ENCODE measurements at places on chromosomes 6 and 20.

DNA sequence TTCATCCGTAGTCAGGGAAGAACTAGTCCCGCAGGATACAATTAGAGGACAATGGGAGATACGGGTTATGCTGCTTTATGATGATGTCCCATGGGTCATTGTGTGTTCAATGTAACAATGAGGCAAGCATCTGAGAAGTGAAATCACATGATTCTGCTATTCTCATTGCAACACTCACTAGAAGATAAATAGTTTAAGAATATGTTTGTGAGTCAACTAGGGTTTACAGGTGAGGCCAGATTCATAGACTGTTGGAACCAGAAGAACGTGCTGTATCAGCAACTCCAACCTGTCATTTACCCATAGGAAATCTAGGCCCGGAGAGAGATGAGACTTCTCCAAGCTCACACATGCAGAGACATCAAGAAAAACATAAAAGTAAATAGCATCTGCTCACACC lies 80.8 kb downstream of the SCML4 start:
- no peak for DNase-seq

DNA sequence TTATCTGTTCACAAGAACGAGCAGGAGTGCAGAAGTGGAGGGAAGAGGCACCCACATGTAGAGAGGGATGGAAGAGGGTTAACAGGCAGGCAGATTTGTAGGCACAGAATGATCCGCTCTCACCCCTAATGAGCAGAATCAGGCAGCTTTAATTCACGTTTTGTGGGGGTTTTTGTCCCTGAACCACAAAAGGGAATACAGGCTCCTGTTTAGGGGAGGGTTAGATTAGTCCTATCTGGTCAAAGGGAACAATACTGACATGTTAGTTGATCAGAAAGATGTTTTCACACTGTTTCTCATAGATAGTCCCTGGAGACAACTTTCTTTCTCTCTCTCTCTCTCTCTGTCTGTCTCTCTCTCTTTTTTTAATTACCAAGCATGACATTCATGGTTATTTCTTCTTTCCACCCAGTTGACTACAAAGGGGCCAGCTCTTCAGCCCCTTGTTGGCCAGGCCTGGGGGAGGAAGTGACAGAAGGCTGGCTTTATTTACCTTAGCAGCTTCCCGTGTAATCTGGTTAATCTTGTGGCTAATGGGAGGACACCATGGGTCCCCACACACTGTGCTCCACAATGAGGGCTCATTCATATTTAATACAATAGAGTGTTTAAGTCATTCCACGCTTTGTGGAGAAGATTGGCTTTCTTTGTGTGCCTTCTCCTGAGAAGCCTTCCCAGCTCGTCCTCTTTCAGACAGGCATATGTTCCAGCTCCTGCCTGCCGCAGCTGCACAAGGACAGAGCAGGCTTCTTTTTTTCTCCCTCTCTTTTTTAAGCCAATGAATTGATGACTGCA lies 958.8 kb downstream of the TFAP2A start:
- DNase-seq = peak; percentile 46

DNA sequence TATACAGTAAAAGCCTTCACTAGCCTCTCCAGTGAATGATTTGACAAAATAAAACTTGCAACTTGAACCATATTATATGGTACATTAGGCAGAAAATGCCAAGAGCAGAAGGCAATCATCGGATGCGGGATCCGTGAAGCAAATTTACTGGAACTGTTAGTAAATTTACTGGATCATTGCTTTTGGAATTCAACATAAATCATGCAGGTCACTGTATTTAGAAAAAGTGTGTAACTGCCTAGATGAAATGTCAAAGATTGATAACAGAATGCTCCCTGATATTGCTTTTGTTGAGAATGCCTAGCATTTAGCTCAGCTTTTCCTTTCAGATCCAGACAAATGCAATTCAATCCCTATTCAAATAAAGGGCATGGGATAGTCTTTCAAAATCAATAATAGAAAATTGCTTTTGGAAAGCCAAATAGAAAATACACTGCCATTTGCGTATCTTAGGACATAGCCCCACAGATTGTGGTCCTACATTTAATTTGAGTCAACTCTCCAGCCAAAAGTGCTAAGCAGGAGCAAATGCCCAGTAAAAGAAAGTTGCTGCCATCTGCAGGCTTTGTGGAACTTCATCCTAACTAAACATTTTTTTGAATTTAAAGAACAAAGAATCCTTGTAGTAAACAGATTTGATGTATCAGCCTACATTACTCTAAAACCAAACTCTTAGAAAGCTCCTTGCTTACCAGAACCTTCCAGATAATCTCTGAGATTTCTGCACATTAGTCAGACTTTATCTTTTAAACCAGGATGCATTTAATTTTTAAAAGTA lies 109.5 kb upstream of the HSF2 start:
- no peak for DNase-seq

DNA sequence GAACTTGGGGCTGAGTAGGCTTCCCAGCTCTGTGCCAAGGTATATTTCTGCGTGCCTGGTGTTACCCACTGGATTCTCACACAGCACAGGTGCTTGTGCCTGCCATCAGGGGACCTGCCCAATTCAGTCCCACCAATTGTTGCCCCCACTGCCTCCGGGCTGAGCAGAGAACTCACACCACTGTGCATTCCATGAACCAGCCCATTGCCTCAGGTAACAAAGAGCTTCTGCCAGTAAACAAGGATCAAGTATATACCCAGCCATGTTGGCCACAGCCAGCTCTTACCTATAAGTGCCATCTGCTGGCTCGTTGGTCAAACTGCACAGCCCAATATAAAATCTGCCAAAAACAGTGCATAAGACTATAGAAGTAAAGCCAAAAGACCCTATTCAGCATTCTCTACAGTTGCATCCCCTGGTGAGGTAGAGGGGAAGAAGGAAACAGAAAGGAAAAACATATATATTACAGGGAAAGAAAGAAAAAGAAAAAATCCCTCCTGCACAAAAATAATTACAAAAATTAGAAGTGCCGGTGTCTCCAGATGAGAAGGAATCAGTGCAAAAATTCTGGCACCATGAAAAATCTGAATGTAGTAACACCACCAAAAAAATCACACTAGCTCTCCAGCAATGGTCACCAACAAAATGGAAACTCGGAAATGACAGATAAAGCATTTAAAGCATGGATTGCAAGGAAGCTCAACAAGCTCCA lies 241.4 kb downstream of the IBTK start:
- DNase-seq = no peak

GRCh38 chr6:159689001-159689400 lies 4.0 kb downstream of the SOD2 start:
- DNase-seq = no peak

DNA sequence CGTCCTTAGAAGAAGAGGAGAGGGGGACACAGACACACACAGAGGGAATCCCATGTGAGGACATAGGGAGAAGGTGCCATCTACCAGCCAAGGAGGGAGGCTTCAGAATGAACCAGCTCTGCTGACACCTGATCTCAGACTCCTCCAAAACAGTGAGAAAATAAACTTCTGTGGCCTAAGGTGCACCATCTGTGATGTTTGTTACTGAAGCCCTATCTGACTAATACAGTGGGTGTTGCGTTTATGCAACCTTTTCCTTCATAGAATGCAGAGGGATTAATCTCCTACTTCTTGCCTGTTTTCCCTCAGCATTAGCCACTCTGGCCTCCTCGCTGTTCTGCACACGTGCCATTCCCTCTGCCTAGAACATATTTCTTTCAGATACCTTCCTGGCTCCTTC lies 81.5 kb upstream of the EDN1 start:
- DNase-seq = no peak

DNA sequence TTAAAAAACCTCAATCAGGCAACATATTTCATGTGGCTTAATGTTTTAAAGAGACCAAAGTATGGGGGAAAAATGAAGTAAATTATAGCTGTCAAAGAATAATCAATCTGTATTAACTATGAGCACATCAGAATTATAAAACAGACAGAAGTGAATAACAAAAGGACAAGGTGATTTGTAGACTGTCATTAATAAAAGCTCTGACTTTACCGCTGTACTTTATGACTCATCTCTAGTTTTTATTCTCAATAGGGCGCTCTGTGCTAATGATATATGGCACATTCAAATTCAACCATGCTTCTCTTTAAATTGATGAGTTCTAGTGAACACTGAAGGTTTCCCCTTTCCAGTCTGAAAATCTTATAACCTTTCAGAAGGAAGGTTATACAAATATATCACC lies 72.0 kb downstream of the PREP start:
- DNase-seq = no peak

GRCh38 chr20:62298577-62299249 lies 4.1 kb upstream of the ADRM1 start:
- DNase-seq = no peak

- no peak for DNase-seq
These were observed 109.8 kb downstream of the JARID2 start for GRCh38 chr6:15355683-15356099.

GRCh38 chr6:113464960-113465359 lies 392.2 kb upstream of the MARCKS start:
- no peak for DNase-seq

DNA sequence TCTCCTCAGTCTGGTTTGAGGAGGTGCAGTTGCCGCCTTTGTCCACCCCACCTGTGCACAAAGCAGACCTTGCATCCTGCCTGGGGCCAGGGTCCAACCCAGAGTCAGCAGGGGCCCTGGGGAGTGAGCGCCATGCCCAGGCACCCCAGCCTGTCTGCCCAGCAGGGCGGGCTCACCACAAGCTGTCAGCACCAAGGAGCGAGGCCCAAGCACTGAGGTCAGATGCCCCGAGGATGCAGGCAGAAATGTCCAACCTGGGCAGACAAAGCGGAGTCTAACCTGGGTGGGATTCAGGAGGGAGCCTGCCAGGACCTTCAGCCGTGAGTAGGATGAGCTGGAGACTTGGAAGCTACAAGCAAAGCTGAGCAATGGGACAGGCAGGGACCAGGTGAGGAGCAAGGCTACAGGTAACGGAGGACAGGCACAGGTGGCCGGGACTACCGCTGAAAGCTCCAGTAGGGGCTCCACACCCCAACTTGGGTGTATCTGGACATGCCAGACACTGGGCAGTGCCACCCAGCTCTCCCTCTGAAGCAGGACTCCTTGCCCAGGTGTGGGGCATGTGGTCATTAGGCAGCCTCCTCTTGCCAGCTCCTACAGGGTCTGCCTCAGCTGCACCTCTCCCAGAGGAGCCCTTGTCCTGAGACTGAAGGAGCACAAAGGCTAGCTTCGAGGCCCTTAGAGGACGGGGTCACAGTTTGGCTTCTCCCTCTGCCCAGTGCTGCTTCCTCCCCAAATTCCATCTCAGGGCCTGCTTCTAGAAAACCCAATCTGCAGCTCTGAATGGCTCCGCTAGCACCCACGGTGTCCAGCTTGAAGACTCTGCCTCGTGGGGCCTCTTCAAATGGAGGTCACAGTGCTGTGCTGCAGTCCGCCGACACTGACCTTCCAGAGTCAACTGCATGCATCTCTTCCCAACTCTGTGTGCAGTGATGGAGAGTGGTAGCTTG lies 210.6 kb upstream of the CDYL start:
- DNase-seq = no peak

DNA sequence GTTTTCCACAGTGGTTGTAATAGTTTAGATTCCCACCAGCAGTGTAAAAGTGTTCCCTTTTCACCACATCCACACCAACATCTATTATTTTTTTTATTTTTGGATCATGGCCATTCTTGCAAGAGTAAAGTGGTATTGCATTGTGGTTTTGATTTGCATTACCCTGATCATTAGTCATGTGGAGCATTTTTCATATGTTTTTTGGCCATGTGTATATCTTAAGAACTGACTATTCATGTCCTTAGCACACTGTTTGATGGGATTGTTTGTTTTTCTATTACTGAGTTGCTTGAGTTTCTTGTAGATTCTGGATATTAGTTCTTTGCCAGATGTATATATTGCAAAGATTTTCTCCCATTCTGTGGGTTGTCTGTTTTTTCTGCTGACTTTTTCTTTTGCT lies 820.1 kb downstream of the TENT5A start:
- DNase-seq = no peak

- no peak for DNase-seq
These were observed 30.8 kb downstream of the TTI1 start for GRCh38 chr20:38002422-38002821.

All from glutamatergic neuron (in vitro differentiated cells).